ENCODE measurements at places on chromosomes 4 and X. TPM values are rescaled to one million over a fixed set of nuclear protein-coding genes. Genes with fewer than 3 reads are reported as not detected.

The HMGN5 gene
- total RNA-seq = 0.84 TPM

The SMIM31 gene
- not detected for total RNA-seq

The PPP4R3C gene
- not detected for total RNA-seq

DNA sequence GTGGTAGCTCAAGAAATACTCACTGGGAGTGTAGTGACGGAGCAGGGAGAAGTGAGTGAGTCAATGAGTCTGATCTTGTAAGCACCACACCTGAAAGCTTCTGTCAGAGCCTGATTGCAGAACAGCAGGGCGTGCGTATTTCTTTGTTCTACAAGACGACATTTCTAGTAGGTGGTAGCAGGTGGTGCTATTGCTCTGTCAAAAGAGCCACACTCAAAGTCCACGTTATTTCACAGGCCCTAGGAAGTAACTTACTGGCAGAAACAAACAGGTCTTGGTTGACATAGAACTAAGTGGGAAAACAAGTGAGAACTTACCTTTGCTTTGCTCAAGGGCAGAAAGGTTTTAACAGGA is 46.4 kb upstream of the SPRY1 start:
- no peak for DNase-seq

DNA sequence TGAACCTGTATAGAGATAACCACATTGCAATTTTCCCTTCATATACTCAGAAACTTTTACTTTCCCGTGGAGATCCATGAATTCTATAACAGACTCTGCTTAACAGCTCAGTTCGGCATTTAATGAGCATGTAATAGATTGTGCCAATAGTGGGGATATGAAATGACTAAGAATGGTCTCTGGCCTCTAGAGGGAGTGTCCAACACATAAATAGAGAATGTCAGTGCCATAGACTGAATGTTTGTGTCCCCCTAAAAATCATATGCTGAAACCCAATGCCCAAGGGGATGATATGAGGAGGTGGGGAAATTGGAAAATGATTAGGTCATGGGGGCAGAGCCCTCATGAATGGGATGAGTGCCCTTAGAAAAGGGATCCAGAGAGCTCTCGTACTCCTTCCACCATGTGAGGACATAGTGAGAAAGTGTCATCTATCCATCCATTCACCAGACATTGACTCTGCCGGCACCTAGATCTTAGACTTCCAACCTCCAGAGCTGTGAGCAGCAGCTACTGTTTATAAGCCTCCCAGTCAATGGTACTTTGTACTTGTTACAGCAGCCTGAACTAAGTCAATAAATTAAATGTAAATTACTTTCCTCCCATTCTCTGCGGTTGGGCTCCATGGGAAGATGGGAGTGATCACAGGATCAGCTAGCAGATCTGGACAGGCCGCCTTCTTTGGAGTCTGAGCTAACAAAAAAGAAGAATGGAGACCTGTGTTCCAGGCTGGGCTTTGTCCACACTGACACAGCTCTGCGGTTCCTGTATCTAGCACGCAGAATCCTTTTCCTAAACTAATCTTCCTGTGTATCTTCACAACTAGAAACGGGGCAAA is 28.1 kb upstream of the HPSE start:
- no peak for DNase-seq

DNA sequence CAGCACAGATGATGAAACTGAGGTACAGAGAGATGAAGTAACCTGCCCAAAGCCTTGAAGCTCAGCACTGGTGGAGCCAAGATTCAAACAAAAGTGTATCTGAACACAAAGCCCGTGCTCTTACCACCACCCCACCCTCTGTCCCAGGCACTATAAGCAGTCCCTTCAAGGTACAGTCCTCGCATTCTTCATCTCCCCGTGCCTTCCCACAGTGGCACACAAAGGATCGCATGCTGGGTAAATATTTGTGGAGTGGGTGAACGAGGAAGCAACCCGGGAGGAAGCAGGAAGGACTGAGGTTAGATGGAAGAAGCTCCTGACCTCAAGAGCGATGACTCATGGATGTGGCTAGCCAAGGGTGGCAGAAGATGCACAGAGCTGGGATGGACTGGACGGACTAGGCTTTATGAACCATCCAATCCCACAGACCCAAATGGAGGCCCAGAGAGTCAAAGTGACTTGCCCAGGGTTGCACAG is 18.4 kb downstream of the IQSEC2 start:
- DNase-seq = no peak
